Suppressor macrophage treated with lipopolysaccharide for 4 hours (primary cell): ENCODE measurements at places on chromosomes 1 and 21.

DNA sequence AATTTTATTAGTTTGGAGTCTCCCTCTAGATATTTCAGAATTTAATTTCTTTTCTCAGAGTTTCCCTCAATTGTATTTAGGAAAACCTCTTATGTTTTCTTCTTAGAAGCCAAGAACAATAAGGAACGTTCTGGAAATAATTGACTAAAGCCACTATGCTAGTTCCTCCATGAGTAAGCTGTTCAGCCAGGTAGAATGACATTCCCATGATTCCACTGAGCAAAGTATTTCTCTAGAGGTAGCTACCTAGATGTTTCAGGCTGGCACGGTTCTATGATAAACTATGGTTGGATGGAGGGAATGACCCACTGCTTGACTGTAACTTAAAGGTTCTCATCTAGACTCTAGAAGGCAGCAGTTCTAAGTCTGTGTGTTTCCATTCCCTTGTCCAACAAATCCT, 62.4 kb downstream of the CLDN17 start:
- no peak for DNase-seq

DNA sequence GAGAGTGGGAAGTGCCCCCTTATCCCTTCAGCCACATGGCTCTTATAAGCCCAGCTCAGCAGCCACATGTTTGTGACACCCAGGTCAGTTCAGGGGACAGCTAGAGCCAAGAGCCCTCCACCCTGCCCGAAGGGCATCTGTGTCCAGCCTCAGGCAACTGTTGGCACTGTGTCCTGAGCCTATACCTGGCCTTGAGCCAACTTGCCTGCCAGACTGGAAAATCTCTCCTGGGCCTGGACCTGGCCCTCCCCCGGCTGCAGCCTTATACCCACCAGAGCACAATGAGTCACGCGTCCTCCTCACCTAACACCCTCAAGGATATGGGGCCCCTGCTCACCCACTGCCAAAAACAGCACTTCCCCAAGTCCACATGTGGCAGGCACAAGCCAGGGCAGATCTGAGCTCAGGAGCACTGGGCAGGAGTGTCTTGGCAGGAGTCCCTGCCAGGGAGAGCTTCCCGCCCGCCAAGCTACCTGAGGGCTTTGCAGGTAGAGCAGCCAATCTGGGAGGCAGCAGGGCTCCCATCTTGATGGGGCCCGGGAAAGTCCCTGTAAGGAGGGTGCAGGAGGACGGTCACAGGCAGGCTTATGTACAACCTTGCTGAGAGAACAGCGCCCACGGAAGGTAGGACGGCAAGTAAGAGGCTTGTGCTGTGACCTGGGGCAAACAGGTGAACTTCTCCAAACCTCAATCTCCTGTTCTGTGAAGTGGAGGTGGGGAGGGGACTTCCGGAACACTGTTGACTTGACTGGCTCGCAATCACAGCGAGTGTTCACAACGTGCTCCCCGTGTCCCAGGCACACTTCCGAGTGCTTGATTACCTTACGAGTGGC, 19.8 kb upstream of the HSPG2 start:
- no peak for DNase-seq

DNA sequence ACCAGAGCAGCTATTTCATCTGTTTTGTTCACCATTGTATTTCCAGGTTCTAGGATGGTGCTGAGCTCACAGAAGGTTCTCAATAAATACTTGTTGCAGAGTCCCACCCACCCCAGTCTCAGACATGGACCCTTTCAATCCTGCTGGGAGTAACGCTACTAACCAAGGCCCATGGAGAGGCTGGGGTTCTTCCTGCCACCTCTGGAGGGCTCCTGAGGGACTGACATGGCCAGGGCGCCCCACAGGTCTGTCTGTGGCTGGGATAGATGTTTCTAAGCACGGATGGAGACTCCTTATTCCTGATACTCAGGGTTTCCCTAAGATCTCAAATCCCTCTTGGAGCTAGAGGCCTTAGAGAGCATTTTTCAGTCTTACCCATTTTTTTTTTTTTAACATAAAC, 87.4 kb downstream of the EPHB2 start:
- DNase-seq = no peak

DNA sequence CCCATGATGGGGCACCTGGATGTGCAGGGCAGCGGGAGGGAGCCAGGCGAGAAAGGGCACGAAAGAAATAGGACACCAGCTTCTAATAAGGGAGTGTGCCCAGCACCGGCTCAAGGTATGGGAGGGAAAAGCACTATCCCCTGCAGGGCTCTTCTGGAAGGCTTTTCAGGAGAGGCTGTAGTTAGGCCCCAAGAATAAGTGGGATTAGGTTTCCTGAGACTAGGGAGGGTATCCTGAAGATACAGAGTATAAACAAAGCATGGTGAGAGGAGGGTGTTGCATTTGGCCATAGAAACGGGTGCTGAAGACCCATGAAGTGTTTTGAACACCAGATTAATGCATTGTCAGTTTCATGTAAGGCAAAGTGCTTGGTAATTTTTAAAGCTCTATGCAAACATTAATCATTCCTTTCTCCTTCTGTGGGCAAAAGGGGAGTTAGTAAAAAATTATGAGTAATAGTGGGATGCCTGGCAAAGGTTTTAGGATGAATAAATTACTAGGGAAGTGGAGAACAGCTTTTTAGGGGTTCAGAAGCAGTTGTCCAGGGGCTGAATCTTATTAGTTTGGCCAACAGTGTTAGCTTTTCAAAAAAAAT, 74.0 kb downstream of the SYT6 start:
- no peak for DNase-seq

DNA sequence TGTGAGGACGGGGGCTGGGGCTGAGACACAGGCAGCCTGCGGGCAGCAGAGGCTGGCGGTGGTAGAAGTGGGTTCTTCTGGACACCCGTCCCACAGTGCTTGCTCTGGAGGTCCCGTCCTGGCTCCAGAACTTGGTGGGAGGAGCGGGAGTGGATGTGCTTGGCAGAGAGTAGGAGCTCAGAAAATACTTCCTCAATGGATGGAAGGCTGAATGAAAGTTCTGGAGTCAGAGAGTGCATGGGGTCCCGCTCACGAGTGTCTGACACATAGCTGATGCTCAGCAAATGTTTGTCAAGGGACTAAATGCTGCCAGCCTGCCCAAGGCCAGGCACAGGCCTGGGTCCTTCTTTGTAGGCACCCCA, 13.4 kb upstream of the NES start:
- DNase-seq = peak; percentile 50
